NCI-H446 (cell line): ENCODE measurements at places on chromosomes 5 and 9.

DNA sequence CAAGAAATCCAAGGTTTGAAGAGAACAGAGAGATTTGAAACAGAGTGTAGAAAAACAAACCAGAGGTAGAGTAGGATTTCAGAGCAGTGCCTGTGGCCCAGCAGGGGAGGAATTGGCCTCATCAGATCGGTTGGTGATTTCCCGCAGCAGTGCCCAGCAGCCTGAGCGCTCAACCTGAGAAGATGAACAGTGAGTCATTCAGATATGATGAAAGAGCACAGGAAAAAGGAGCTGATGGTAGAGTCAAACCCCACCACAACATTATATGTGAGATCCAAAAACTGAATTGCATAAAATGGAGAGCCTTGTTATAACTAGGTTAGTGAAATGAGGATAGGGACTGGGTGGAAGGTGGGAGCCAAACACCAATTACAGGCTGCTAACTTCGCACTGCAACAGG, 248.9 kb downstream of the PIK3R1 start:
- DNase-seq = no peak

- DNase-seq = no peak
Observed at GRCh38 chr9:110936719-110937452, 101.4 kb downstream of the LPAR1 start.

GRCh38 chr5:94562327-94562971, 56.0 kb downstream of the KIAA0825 start:
- no peak for DNase-seq

GRCh38 chr5:125408448-125409233, 662.2 kb upstream of the ZNF608 start:
- DNase-seq = no peak

GRCh38 chr5:178466342-178466741, 123.9 kb downstream of the COL23A1 start:
- no peak for DNase-seq

GRCh38 chr5:136221340-136221739, 28.4 kb upstream of the SMIM32 start:
- DNase-seq = no peak

DNA sequence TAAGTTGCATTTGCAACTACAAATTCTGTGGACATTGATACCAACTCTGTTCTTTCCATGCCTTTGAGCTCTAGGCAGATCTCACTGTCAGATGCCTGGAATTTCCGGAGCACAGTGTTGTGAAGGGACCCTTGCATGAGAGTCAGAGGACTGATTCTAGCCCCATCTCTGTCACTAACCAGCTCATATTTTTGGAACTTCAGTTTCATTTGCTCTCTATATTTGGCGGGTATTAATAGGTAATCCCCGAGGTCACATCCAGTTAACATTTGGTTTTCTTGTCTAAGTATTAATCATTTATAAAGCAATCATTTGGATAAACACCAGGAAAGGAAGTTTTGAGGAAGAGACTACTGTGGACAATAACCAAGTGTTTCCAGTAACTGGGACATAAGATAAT, 115.7 kb downstream of the MAN2A1 start:
- DNase-seq = no peak

DNA sequence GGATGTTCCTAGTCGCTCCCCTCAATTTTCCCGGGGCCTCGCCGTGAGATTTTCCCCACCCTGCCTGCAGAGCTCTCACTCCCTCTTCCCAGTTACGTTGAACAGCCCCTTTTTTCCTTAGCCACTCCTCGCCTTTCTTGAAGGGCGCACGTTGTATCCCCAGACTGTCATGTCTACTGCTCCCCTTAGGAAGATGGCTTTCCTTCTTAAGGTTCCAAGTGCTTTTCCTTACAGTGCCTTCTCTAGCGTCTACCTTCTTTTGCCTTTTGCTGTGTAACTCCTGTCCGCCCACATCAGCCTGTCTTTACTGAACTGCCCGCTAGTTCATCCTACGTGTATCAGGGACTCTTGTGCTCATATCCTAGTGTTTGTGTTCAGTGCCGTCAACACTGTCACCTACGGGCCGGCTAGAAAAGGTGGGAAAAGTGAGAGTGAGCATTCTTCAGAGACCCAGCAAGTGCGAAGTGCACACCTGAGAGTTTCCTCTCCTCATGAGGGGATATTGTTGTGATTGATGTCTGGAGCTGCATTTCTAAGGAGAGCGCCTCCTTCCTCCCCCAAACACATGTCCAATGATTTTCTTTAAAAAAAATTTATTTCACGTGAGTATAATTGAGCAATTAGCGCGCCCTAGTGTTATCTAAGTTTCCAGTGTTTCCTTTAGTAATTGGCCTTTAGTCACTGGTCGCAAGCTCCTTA, 764 bp downstream of the CAMLG start:
- no peak for DNase-seq

- no peak for DNase-seq
Observed at GRCh38 chr9:100394816-100395215, 32.1 kb upstream of the MSANTD3 start.

DNA sequence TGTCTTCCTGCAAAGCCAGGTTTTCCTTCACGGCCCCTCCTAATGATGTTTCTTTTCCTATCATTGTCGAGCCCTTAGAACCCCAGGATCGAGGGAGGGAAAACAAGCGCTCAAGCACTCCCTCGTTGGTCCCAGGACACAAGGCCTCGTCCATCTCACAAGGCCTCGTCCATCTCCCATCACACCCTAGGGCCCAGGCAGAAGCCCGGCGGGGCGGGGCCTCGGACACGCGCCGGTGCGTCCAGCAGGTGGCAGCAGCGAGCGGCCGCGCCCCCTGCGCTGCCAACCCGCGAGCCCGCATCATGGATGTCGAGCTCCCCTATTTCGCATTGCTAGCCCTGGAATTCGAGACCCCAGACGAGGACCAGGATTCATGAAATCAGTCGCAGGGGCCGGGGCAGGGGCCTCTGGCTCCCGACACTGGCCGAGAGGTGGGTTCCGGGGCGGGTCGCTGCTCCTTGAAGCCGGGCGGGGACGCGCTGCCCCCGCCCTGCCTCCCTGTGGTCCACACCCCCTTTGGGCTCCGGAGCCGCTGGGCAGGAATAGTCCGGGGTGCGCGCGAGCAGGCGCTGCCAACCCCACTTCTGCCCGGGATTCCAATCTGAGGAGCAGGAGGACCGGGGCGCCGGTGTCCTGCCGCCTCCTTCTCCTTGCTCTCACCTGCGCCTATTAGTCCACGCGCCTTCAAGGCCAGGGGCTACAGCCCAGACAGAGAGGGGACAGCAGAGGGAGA, at the start of gene ABLIM3:
TSS of gene ABLIM3 (plus strand) at position 270 of the 733 bp plus-strand sequence. CDS start 603 bp downstream, outside the sequence.
- DNase-seq = peak; percentile 69

GRCh38 chr5:167961731-167962130, 329.7 kb upstream of the WWC1 start:
- no peak for DNase-seq

GRCh38 chr5:60842871-60843385, 1.1 kb downstream of the ELOVL7 start:
- no peak for DNase-seq

DNA sequence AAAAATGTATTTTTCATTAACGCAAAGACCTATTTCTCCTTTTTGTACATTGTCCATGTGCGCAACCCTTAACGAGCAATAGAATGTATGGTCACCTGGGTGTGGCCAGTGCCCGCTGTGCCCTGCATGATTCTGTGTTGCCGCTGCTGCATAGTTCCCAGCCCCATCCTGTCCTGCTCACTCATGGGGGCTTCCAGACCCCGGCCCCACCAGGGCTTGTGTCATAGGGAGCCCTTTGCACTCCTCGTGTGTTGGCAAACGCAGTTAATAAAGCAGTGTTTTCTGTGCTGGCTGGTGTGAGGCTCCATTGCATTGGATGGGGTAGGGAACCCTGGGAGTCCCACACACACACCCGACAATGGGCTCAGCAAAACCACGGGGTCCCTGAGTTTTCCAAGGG, 49.7 kb downstream of the SAR1B start:
- no peak for DNase-seq

DNA sequence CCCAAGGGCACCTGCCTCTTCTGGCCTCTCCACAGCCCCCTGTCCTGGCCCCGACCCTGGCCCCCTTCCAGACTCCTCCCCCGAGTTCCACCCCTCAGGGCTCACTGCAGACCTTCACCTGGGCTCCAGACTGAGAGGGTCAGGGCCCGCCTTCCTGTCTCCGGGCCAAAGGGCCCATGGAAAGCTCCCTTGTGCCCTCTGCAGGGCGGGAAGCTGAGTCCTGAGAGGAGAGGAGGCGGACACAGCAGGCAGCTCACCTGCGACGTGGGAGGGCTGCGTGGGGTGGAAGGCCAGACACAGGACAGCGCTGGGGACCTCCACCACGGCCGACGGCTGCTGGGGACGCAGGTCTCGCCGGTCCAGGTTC, 20.6 kb downstream of the DYNC2I2 start:
- DNase-seq = no peak

DNA sequence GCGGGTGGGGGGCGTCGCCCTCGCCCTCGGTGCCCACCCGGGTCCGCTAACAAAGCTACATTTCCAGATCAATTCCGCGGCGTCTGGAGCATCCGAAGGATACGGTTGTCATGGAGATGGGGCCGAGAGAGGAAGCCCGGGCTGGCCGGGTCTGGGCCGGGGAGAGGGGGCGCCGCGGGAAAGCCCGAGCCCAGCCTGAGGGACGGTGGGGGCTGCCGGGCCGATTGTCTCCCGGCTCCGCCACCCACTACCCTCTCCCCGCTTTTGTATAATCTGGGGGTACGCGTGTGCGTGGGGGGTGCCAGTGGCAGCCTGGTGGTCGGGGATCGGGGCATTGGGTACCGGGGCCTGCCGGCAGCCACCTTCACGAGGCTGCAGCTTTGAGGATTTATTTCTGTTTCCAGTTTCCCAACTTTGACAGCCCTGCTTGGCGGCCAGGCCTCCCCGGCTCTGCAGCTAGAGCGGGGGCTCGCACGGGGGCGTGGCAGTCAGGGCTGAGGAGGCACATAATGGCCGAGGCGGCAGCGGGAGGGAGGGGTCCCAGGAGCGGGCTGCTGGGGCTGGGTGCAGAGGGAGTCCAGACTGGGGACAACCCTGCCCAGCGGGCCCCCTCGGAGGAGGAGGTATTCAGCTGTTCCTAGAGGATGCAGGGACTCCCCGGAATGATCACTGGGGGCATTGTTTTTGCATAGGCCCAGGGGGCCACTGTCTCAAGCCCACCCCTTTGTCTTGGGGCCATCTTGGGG, 626 bp downstream of the PSD2 start:
- DNase-seq = no peak

- DNase-seq = no peak
Observed at GRCh38 chr9:130167927-130168326, 4.3 kb upstream of the NCS1 start.
